Smooth muscle cell of bladder (primary cell): ENCODE measurements at places on chromosomes 11 and 22. TPM values are rescaled to one million over a fixed set of nuclear protein-coding genes. Genes with fewer than 3 reads are reported as not detected.

DRG1 gene
- total RNA-seq, result 80.4 and 85.8 TPM in 2 replicates

CDC45 gene
- total RNA-seq, result 1.7 and 3.1 TPM in 2 replicates

DDI1 gene
- under 0.01 TPM in 1 of 2 replicates, not detected in the other for total RNA-seq

SPTBN2 gene
- total RNA-seq, result 0.43 and 1.1 TPM in 2 replicates

UBQLN3 gene
- under 0.01 and 0.14 TPM in 2 replicates for total RNA-seq

MRGPRX4 gene
- under 0.01 TPM in 1 of 2 replicates, not detected in the other for total RNA-seq

LSP1 gene
- 0.43 and 2.6 TPM in 2 replicates for total RNA-seq

OR2AG1 gene
- total RNA-seq, result not detected in 2 replicates

EFCAB6 gene
- total RNA-seq, result 2.0 and 2.1 TPM in 2 replicates

ISX gene
- not detected in 2 replicates for total RNA-seq
